Stromal cell of bone marrow (primary cell): ENCODE measurements at places on chromosomes 6 and 20.

DNA sequence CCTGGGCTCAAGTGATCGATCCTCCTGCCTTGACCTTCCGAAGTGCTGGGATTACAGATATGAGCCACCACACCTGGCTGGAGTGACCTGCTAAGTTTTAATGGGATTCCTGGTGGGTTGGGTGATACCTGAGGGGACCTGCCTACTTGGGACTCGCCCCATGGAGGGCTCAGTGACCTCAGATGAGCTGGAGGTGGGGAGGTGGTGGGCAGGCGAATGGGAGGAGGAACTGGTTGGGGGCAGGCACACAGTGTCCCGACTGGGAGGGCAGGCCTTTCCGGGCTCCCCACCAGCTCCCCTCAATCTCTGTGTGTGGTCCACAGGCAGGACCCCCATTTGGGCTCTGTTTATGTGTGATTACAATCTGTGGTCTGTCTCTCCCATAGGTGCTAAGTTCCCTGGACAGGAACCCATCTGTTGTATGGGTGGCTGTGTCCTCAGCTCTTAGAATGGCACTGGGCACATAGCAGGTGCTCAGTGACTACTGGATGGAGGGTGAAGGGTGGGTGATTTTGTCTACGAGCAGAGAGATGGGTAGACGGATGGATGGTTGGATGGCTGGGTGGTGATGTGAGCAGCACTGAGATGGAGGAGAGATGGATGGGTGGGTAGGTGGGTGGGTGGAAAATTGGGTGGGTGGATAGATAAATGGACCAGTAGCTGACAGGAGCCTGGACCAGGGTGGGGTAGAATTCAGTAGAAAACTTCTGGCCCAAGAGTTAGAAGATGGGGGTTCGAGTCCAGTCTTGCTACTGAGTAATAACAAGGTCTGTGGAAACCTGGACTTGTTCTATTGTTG, 23.8 kb downstream of the CEBPB start:
- no peak for DNase-seq

- DNase-seq = no peak
Measured at GRCh38 chr20:38828514-38829295, 23.2 kb downstream of the PPP1R16B start.

DNA sequence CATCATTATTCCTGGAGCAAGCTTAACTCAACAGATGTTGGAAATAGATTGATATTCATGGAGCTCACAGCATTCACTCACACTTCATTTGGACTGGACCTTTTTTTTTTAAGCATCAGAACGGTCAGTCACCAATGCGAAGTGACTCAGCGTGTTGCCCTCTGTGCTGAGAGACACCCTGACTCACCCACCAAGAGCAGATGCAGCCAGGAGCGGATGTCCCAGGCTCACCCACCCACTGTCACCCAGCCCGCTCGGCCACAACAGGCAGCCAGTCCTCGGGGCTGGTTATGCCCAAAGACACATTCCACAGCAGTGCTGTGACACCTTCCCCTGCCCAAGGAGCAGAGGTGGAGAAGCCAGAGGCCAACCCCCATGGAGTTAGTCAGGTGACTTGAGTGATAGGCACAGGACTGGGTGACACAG, 15.7 kb downstream of the RNASET2 start:
- DNase-seq = no peak

GRCh38 chr6:96816301-96816817, 20.9 kb downstream of the GPR63 start:
- DNase-seq = no peak

GRCh38 chr20:36861625-36861874, 14.4 kb upstream of the TLDC2 start:
- DNase-seq = no peak

GRCh38 chr20:9741996-9742395, 96.9 kb downstream of the PAK5 start:
- DNase-seq = no peak

DNA sequence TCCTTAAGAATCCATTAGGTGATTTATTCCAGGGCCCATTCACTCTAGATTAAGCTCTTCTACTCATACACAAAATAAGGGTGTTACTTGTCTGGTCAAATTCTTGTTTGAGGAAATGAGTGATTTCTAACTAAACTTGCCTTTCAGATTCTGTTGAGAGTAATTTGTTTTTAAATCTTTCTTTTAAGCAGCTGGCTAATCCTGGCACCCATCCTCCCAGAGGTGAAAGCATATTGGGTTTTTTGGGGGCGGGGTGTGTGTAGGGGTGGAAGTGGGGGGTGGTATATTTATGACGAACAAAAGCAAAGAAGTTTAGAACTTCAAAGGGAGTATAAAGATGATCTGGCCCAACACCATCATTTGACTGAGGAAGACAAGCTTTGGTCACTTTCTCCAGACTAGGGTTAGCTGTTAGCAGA, 94.7 kb downstream of the RTN4IP1 start:
- DNase-seq = no peak

DNA sequence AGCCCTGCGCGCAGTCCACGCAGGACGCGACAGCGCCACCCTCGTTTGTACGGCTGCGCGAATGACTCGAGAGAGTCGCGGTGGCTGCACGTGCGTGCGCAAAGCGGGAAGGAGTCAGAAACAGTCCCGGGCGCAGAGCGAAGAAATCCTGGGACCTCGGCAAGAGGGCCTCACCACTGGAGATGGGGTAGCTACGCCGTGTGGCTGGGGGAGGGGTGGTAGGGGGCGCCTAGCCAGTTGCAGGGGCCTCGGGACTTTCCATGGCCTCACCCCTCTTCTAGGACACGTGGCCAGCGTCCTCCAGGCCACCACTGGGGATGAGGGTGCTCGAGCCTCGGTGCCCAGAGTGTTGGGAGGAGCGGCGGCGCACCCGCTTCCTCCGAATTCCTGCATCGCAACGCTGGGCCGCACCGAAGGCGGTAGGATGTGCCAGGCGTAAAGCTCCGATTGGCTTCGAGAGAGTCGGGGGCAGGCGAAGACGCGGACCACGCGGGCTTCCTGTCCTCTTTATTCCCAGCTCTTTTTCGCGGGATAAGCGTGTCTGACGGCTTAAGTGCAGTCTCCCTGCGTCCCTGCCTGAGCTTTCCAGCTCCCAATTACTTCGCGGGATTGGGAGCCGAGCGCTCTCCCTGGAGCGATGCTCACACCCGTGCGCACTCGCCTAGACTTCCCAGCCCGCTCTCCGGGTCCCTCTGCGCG, 38.7 kb downstream of the NCR2 start:
- DNase-seq = no peak

- no peak for DNase-seq
Measured at GRCh38 chr6:27161946-27162603, 85.4 kb upstream of the PRSS16 start.

DNA sequence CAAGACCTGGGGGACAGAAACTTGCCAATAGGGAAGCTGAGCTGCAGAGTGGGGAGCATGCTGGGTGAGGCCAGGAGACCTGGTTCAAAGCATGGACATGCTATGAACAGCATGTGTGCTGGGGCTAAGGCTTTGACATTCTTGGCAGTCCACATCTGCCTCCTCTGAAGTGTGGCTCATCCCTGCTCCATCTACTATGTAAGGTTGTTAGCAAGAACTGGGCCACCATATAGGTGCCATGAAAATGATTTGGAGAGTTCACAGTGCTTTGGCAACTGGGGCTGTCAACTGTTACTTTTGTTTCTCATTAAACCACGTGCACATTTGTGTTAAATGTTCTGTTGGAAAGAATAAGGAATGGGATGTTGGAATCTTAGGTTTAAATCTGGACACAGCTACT, 311.1 kb downstream of the CDC5L start:
- DNase-seq = no peak

DNA sequence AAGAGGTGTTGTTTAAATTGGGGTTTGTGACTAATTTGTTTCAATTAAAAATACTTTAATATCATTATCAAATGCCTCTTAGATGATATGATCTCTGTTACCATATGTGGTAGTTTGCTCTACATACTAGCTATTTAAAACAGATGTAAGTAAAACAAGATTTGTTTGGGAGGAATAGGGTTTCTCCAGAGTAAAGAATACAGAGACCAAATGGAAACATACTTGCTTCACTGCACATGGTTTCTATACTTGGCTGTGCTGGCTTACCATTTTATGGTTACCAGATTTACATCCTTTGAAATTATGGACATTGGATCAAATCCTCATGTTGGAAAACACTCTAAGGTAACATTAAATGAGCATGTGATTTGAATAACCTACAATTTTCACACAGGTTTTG, 588.3 kb downstream of the CD109 start:
- no peak for DNase-seq

- DNase-seq = no peak
Measured at GRCh38 chr6:5622276-5623005, 361.1 kb downstream of the FARS2 start.

GRCh38 chr6:134521116-134521501, 203.2 kb upstream of the SGK1 start:
- DNase-seq = no peak

DNA sequence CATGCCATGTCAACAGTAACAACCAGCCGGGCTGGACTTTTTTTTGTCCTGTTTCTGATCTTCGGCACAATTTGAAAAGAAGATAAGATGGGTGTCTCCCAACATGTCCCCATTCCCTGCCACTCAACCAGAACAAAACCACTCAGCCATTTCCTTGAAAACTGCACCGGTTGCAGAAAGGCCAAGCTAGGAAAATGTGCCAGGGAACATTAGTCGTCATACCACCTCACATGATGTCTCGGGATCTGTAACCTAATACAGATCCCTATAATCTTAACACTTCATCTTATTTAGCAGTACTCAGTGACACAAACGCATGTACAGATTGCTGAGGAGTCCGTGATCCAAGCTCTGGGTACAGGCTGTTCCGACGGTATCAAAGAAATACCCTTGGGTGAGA, 46.5 kb downstream of the ALDH8A1 start:
- DNase-seq = no peak

GRCh38 chr6:46777476-46778346, 15.5 kb upstream of the MEP1A start:
- DNase-seq = no peak

DNA sequence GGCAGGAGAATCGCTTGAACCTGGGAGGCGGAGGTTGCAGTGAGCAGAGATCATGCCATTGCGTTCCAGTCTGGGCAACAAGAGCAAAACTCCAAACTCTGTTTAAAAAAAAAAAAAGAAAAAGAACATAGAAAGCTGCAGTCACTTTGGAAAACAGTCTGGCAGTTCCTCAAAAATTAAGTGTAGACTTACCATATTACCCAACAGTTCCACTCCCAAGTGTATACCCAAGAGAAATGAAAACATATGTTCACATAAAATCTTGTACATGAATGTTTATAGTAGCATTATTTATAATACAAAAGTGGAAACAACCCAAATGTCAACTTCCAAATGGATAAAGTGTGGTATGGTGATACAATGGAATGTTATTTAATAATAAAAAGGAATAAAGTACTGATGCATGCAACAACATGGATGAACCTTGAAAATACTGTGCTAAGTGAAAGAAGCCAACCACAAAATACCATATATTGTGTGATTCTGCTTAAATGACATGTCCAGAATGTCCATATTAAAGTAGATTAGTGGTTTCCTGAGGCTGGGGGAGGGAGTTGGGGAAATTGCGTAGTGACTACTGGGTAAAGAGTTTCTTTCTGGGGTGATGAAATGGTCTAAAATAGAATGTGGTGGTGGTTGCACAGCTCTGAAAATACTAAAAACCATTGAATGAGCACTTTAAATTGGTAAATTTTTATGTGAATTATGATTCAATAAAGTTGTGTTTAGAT, 62.9 kb downstream of the SUN5 start:
- DNase-seq = no peak

GRCh38 chr6:128005009-128005408, 104.2 kb upstream of the THEMIS start:
- DNase-seq = peak; percentile 7

GRCh38 chr20:1327827-1328679, 886 bp downstream of the SDCBP2 start:
- DNase-seq = no peak

DNA sequence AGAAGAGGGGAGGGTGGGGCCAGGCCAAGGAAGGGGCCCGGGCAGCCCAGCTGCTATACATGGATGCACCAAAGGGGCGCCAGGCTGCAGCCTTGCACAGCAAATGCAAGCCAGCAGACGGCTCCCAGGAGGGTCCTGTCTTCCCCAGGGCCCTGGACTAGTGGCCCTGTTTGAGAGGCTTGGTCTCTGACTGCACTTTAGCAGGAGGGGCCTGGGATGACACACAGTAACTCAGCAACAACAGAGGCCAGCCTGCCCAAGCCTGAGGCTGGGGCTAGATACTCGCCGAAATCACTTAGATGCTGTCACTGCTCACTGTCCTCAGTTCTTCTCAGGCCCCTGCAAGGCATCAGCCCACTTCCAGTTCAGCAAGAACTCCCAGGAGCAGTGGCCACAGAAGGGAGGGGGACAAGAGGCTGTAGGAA, 73.5 kb downstream of the TRAM2 start:
- DNase-seq = no peak

DNA sequence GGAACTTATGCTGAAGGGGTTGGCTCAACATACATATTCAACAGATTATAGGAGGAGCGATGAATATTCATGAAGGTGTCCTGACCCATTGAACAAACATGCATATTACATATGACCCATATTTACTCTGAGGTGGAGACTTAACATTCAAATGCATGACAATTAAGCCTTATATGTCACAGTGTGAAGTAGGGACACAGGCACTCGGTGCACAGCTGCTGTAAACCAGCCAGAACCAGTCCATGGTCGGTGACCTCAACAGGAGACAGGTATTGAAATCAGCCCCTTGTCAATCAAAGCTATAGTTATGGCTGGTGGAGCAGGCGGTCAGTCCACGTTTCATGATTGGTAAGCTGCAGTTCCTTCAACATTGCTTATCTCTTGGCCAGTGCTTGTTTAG, 347.3 kb downstream of the THBS2 start:
- no peak for DNase-seq

DNA sequence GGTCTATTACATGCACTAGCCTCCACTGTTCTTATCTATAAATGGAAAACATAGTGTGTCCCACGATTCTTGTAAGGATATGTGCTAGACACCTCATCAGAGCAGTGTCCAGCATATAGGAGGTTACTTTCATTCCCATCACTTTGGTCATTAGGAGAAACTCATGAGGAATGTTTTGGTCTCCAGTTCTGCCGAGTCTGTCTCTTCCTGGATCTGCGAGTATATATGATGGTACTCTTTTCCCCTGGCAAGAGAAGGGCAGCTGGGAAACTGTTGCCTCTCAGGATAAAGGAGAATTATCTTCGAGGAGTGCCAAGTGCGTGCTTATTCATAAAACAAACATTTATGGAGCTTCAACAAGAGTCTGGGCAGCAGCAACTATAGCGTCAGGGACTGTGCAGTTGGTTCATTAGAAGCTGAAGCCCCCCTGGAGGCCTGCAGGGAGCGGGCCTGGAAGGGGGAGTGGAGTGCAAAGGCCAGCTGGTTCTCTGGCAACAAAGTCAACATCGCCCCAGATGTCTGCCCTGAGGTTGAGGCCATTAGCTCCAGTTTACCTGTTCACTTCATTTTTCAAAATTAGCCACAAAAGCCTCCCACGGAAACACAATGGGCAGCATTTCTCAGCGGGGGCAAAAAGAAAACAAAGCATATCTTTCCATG, 811.9 kb downstream of the MAFB start:
- no peak for DNase-seq

DNA sequence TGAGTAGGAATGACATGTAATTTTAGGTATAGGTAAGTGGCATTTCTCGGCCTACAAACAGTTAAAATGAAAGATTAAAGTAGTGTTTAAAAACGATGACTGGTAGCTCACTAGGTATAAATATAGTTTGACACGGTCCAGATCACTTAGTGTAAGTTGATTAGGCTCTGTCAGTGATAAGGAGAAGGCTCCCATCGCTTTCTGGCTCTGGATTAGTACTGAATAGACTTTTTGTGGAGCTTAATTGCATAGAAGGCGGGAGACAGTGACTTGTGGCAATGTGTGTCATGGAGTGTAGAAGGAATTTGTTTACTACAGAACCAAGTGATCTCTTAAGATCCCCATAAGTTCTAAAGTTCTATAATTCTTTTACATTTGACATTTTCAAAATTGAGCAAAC, 6.7 kb downstream of the PYGB start:
- no peak for DNase-seq
